ENCODE measurements at places on chromosomes 11 and 22.
A peak's percentile ranks its signal among the peaks of the same experiment; 100 is the strongest.

DNA sequence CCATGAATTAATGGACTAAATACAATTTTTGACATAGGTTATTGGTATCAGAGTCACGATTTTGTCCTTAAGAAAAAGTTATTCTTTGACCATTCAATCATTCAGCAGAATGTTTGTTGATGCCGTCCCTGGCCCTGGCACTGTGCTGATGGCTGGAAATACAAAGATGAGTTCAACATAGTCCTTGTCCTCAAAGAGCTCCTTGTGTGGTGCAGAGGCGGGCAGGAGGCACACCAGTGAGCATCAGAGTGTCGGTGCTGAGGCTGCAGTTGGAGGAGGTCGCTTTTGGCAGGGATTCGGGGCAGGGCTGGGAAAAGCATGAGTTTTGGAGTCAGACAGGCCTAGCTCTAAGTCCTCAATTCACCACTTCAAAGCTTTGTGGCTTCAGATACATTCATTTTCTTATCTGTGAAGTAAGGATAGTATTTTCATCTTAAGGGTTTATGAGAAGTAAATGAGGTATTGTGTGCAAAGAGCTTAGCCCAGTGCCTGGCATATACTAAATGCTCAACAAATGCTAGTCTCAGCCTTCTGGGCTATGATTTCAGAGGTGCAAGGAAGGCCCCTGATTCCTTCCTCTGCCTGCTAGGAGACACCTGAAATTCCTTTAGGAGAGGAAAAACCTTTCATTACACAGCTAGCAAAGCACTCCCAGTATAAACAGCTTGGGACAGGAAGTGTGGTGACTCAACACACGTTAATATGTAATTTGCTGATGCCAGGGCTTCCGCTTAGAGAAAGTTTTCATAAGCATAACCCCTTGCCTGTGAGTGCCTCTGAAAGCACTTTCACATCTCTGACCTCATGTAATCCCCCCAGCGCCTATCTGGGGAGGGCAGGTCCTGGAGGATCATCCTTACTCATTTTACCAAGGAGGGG lies 113.8 kb downstream of the NECTIN1 start:
- DNase-seq, result no peak

DNA sequence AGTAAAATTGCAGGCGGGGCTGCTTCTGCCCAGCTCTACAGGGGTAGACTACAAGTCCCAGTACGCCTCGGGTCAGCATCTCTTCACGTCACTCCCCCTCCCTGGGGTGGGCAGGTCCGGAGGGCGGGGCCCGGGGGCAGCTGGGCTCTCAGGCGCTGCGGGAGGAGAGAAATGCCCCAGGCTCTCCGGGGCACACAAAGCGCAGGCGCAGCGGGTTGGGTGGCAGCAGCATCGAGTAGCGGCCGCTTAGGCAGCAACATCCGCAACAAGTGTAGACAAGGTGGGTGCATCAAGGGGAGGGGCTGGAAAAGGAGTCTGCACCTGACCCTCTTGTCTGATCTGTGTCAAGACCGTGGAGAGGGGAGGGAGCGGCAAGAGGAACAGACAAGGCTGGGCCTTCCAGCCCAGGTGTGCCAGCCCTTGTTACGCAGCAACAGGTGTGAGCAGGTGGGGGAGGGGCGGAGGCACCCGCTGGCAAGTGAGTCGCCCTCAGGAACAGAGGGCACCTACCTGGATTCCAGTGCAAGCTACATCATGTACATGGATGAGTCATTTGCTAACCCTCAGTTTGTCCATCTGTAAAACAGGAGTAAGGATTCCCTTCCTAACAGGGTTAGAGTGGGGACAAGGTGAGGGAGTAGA lies 1.2 kb downstream of the PLEKHB1 start:
- peak; percentile 91 for DNase-seq

DNA sequence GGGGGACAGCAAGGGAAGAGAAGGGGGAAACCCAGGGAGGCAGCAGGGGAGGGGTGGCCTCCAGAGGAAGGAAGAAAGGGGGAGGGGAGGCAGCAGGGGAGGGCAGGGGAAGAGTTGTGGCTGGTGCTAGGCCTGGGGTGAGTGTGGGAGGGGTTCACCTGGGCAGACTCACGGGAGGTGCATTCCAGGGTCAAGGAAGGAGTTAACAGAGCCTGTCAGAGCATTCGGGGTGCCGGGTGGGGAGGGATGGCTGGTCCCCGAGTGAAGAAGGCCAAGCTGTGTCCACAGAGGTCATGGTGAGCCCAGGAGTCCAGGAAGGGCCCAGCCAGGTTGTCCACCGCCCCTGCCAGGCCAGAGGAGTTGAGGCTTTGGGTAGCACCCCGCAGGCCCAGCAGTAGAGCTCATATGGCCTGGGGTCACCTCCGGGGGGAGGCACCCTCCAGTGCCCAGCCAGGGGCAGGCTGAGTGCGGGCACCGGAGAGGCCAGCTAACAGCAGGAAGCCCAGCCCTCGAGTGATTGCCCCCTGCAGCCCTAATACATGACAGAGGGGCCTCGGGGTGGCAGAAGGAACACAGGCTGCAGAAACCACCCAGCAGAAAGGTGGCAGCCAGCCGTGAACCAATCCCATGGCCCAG lies 31.1 kb upstream of the PPARA start:
- DNase-seq, result no peak

DNA sequence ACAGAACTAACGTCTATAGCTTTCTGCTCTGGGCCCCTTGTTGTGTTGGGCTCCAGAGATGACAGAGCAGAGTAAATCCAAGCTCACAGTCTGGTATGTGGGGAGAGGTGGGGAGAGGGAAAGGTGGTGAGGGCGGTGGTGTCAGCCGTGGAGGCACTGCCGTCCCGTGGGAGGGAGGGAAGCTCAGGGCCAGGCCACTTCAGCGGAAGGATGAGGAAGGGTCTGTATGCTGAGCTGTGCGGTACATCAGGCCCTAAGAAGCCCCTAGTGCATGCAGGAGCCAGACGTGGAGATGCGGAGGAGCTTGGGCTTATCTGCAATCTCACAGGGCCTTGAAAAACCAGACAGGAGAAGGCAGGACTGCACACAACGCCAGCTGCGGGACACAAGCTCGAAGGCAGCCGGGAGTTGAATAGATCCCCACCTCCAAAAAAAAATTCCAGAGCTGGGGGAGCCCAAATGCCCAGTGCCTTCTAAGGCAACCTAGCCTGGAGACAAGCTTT lies 1.5 kb downstream of the KRTAP5-5 start:
- DNase-seq, result no peak

- DNase-seq, result no peak
These were observed 4.9 kb downstream of the KCNQ1 start for GRCh38 chr11:2449548-2450320.

GRCh38 chr11:71080239-71081097 lies 171.9 kb downstream of the SHANK2 start:
- DNase-seq, result peak; percentile 30

- no peak for DNase-seq
These were observed 6.8 kb downstream of the SLN start for GRCh38 chr11:107705027-107705426.

GRCh38 chr22:24894220-24894975 lies 52.1 kb downstream of the LHFPL7 start:
- DNase-seq, result no peak

DNA sequence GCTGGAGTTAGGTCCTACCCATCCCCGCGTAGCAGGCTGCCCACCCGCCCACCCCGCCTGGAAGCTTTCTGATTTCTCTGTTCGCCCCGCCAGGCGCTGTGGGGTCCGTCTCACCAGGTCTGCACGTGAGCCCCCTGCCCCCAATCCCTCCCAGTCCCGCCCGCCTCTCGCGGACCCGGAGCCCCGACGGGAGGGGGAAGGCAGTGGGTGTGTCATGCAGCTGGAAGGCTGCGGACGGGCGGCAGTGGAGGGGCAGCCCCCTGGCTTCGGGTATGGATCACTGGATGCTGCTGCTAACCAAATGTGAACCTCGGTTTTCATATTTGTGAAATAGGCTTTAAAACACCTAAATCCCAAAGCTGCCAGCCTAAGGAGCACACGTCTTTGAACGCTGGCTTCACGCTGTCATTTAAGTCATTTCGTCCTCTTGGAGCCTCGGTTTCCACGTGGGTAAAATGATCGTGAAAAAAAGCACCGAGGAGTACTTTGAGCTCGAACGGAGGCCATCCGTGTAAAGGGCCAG lies 568 bp upstream of the BIK start:
- DNase-seq, result no peak

- no peak for DNase-seq
These were observed 85.1 kb downstream of the RRAS2 start for GRCh38 chr11:14273895-14274294.

DNA sequence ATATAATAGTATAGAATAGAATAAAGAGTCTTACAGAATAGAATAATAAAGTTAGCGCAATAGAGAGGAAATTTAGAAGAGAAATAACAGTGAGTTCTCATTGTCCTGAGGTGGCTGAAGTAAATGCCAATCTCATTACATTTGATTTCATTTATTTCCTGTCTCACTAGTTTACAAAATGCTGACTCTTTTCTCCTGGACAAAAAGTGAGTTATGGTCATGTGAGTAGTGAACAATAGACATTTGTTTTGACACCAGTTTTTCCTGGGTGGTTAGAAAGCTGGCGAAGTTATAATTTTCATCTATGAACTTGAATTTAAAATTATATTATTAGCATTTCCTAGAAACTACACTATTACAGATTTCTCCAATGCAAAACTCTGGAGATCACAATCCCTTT lies 143.7 kb downstream of the TYR start:
- no peak for DNase-seq

DNA sequence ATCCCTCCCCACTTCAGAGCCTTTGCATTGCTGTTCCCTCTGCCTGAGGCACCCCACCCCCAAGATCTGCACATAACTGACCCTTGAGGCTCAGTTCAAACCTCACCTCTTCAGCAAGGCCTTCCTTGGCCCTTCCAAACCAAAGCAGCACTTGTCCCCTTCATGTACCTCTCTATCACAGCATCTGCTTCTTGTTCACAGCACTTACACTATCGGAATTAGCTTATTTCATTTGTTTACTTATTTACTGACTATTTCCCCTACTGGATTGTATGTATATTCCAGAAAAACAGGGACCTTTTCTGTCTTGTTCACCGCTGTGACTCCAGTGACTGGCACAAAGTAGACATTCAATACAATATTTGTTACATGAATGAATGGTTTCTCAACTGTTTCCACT lies 38.0 kb downstream of the HORMAD2 start:
- no peak for DNase-seq

- DNase-seq, result no peak
These were observed 7.3 kb downstream of the TANGO2 start for GRCh38 chr22:20027966-20028854.

DNA sequence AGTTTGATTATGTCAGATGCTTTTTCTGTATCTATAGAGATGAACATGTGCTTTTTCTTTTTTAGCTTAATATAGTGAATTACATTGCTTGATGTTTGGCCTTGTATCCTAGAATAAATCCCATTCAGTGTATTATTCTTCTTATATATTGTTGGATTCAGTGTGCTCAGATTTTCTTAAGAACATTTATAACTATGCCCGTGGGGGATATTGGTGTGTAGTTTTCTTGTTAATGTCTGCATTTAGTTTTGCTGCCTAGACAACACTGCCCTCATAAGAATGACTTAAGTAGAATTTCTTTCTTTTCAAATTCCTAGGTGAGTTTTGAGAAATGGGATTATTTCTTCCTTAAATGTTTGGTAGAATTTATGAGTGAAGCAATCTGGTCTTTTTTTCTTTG lies 98.5 kb downstream of the TMEM135 start:
- DNase-seq, result no peak

DNA sequence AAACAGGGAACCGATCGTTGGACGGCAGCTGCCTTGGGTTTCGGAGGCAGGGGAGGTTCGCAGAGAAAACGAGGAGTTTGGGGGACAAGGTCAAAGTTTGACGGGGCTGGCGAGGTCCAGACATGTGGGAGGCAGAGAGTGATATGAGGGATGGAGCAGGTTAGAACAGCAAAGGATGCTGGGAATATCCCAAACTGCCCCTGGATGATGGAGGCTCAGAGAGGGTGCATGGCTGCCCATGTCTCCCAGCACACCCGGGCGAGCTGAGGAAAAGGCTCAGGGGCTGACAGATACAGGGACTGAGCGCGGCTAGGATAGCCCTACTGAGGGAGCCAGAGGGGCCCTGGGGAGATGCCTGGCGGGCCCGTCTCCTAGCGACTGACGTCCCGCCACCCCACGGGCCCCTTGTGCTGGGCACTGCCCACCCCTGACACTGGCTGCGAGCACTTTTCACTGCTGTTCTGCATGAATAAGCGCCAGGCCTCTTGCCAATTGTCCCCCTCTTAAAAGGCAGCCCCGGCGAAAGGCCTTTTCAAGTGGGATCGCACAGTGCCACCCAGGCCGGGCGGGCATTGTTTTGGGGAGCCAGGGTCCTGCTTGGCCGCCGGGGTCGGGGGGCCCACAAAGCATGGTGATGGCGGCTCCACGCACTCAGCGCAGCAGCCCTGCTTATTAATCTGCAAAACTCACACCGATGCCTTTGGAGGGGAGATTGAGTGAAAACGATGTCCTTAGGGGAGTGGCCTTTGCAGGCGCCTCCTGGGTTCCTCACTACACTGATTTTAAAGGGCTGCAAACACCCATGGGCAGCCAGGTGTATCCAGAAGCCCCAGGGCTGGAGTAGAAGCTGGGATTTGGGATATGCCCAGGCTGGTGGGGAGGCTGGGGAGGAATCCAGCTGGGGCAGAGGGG lies 90.0 kb upstream of the LINC01488 start:
- DNase-seq, result no peak

DNA sequence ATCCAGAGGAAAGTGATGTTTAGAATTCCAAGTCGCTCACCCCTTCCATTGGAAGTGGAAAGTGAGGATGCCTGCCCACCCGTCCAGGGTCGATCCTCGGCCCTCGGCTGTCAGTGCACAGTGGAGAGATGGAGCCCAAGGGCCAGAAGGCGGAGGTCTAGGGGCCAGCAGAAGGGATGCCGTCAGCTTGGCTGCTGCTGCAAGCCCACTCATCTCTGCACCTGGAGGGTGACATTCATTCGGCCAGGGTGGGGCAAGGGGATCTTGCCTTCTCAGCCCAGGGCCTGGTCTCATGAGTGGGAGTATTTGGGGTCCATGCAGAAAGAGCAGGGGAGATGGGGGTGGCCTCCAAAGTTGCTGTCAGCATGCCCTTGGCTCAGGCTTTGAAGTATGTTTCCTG lies 30.7 kb downstream of the LINC01488 start:
- DNase-seq, result no peak

- DNase-seq, result no peak
These were observed 45.5 kb downstream of the GAB4 start for GRCh38 chr22:16962501-16962900.

GRCh38 chr11:108558222-108558621 lies 35.3 kb downstream of the EXPH5 start:
- no peak for DNase-seq

- DNase-seq, result no peak
These were observed 6.2 kb downstream of the ST14 start for GRCh38 chr11:130165601-130166456.

GRCh38 chr11:72058416-72059034 lies 21.8 kb downstream of the NUMA1 start:
- DNase-seq, result no peak

DNA sequence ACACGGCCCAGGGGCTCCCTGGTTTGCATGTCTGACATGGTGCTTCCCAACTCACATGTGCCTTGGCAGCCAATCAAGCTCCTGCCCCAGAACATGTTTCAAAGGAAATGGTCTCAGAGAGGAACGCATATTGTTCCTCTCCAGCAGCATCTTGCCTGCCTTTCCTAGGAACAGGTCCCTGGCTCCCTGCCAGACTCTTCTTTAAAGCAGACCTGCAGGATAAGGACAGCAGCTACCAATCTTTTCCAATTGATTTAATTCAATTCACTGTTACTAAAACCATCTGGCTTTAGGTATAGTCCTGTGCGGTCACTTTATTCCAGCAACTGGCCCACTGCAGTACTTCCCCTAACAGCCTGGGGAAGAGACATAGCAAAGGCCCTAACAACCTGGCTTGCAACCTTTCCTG lies 79.9 kb downstream of the AMBRA1 start:
- no peak for DNase-seq

Data from stimulated activated CD8-positive, alpha-beta memory T cell treated with anti-CD3 and anti-CD28 coated beads, Interleukin-4, amount 100 ng/mL, for 24 hours (primary cell).